ENCODE measurements at places on chromosomes 7 and 10.

DNA sequence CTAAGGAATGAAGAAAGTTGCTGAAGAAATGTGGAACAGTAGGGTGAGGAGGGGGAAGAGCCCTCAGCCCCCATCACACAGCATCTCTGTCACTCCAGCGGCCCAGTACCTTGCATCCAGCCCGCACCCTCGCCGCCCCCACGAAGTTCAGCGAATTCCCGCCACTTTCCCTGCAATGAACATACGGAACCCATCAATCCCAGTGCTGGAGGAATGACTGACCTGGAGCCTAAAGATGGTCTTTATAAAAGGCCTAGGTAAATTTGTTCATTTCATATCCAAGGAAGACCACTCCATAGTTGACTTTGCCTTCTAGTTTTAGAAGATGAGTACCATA, 779 bp upstream of the KIF5B start:
- H3K4me3 ChIP-seq = peak overlapping the region; percentile 77
- DNase-seq = no peak
- H3K36me3 ChIP-seq = no peaks in the 10 kb centered on the region
- no peaks in the 10 kb centered on the region for H3K4me1 ChIP-seq

DNA sequence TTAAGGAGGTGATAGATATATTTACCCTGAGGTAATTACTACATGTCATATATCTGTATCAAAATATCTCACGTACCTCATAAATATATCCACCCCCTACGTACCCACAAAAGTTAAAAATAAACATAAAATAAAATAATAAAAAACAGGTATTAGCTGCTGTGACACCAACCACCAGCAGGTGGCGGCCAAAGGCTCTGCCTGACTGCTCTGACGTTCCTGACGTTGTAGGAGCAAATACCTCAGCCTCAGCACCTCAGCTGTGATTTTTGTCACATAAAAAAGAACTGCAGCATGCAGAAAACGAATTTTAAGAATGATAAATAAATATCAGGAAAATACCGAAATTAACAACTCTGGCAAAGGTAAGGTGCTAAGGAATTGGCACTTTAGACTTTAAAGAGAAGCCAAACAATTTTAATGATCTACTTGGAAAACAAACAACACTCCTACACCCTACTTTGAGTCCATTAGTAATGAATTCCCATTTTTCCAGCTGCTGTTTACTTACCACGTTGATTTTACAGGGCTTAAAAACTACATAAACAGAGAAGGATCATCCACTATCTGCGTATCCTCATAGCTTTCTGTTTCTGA, 125.4 kb upstream of the TARP start:
- H3K36me3 ChIP-seq = no peaks in the 10 kb centered on the region
- H3K4me1 ChIP-seq = no peaks in the 10 kb centered on the region
- H3K4me3 ChIP-seq = no peak overlapping the region
- no peaks in the 10 kb centered on the region for H3K27me3 ChIP-seq
- no peak for DNase-seq
- no peak overlapping the region for H3K27ac ChIP-seq

DNA sequence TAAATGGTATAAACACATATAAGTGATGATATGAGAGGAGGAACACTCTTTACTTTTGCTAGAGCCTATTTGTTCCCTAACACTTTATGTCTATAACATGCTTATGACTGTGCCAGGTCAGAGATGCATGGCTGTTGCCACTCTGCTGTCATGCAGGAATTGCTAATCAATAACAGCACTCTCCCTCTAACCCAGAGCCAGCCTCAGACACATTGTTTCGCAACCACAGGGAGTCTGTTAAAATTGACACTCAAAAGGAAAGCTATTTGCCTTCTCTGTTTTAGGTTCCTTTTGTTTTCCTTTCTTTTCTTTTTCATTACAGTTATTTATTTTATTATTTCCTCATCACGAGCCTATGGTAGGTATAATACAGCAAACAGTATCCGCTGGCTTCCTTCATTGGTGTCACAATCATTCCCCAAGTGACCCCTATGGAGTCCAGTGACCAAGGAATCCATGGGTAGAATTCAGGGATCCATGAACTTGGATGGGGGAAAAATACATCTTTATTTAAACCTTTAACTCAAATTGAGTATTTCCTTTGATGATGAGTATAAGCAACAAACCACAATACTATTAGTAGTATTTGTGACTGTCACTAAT, 6.8 kb downstream of the PON2 start:
- peaks cover 5% of the 10 kb centered on the region for H3K36me3 ChIP-seq
- no peak for DNase-seq
- H3K4me3 ChIP-seq = no peak overlapping the region
- no peaks in the 10 kb centered on the region for H3K4me1 ChIP-seq
- H3K27ac ChIP-seq = no peak overlapping the region

DNA sequence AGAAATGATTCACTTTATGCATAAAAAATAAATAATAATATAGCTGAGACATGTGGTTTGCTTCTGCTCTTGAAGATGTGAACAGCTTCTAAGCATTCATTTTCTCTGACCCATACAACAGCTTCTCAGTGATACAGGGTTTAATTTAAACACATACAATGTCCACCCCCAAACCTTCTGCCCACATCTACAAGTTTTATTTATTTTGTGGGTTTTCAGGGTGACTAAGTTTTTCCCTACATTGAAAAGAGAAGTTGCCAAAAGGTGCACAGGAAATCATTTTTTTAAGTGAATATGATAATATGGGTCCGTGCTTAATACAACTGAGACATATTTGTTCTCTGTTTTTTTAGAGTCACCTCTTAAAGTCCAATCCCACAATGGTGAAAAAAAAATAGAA, 17.2 kb downstream of the INHBA start:
- H3K36me3 ChIP-seq = peaks cover 8% of the 10 kb centered on the region
- H3K27ac ChIP-seq = no peak overlapping the region
- H3K4me3 ChIP-seq = no peak overlapping the region
- H3K27me3 ChIP-seq = no peaks in the 10 kb centered on the region
- DNase-seq = no peak

DNA sequence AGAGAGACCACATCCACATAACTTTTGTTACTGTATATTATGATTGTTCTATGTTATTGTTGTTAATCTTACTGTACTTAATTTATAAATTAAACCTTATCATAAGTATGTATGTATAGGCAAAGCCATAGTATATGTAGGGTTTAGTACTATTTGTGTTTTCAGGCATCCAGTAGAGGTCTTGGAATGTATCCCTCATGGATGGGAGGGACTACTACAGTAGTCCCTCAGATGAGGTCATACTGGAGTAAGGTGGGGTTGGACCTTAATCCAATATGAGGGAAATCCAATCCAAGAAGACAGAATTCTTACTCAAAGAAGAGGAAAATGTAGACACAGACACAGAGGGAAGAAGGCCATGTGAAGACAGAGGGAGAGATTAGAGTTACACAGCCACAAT, 34.1 kb upstream of the MALRD1 start:
- no peak for DNase-seq
- H3K27me3 ChIP-seq = no peaks in the 10 kb centered on the region
- H3K27ac ChIP-seq = no peak overlapping the region
- no peaks in the 10 kb centered on the region for H3K36me3 ChIP-seq

GRCh38 chr7:69693042-69693441, 94.8 kb downstream of the AUTS2 start:
- no peaks in the 10 kb centered on the region for H3K36me3 ChIP-seq
- no peaks in the 10 kb centered on the region for H3K27me3 ChIP-seq
- peaks cover 3% of the 10 kb centered on the region for H3K4me1 ChIP-seq
- DNase-seq = no peak

DNA sequence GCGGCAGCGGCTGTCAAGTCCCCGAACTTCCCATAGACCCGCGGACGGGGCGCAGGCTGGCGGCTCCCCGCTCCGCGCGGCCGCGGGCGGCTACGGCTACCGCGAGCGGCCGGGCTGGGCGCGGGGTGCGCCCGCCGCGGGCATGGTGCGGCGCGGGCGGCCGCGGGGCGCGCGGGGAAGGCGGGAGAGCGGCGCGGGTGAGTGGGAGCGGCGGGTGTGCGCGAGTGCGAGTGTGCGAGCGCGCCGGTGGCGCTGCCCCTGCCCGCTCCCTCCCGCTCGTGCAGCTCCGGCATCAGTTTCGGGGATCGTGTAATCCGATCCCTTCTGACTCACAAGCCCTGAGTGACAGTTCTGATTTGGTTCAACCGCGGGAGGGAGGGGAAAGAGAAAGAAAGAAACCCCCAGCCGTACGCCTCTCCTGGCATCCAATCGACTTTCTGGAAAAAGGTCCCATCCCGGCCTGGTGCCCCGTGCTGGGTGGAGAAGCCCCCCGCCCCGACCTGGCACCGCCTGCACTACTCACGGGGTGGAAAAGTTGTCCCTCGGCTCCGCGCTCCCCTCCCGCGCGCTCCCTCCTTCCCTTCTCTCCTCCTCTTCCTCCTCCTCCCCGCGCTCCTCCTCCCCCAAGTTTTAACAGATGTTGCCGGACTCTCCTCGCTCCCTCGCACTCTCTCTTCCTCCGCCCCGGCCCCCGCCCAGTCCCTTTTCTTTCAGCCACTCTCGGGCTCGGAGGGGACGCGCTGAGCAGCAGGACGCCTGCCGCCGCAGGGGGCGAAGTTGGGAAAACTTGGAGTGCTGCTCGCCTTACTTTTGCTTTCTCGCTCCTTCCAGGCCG, at the start of gene GLI3:
Gene GLI3 (minus strand): TSS at position 234 of the 835 bp plus-strand sequence. CDS start 13,956 bp downstream, outside the sequence.
- H3K36me3 ChIP-seq = no peaks in the 10 kb centered on the region
- peak within 1 kb of the TSS; percentile 86 for H3K4me3 ChIP-seq
- H3K27ac ChIP-seq = peak within 1 kb of the TSS; percentile 97
- no peaks in the 10 kb centered on the region for H3K27me3 ChIP-seq
- no peaks in the 10 kb centered on the region for H3K4me1 ChIP-seq
- peak; percentile 98 for DNase-seq

GRCh38 chr7:8291397-8292141, 29.6 kb upstream of the ICA1 start:
- H3K27ac ChIP-seq = no peak overlapping the region
- DNase-seq = no peak
- no peaks in the 10 kb centered on the region for H3K36me3 ChIP-seq
- no peak overlapping the region for H3K4me3 ChIP-seq
- no peaks in the 10 kb centered on the region for H3K4me1 ChIP-seq

GRCh38 chr7:157502701-157503111, 165.9 kb downstream of the DNAJB6 start:
- no peak overlapping the region for H3K27ac ChIP-seq
- DNase-seq = peak; percentile 56
- H3K4me3 ChIP-seq = no peak overlapping the region
- H3K4me1 ChIP-seq = no peaks in the 10 kb centered on the region
- H3K27me3 ChIP-seq = no peaks in the 10 kb centered on the region
- H3K36me3 ChIP-seq = no peaks in the 10 kb centered on the region

- H3K27me3 ChIP-seq = no peaks in the 10 kb centered on the region
- no peaks in the 10 kb centered on the region for H3K4me1 ChIP-seq
- no peak for DNase-seq
- H3K36me3 ChIP-seq = no peaks in the 10 kb centered on the region
- no peak overlapping the region for H3K4me3 ChIP-seq
Observed at GRCh38 chr10:45015590-45015989, 14.9 kb downstream of the ZNF22 start.

GRCh38 chr7:23298141-23298881, 828 bp upstream of the MALSU1 start:
- no peaks in the 10 kb centered on the region for H3K27me3 ChIP-seq
- H3K4me3 ChIP-seq = peak overlapping the region; percentile 94
- H3K27ac ChIP-seq = peak overlapping the region; percentile 90
- no peak for DNase-seq

DNA sequence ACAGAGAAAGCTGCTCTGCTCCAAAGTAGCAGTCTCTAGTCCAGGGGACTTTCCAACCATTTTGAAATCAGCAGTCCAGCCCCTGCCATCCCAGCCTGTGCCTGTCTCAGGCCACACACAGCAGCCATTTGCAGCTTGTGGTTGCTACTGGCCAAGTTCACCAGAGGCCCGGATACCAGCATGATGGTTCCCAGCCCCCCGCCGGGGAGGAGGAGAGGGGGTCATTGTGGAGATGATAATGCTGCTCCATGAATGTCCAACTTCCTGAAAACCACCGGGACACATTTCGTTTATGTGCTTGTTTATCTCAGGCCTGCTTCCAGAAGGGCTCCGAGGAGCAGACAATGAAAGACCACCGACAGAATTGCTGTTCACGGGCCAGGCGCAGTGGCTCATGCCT, 160.0 kb downstream of the UBE2H start:
- DNase-seq = no peak
- no peak overlapping the region for H3K27ac ChIP-seq
- H3K4me3 ChIP-seq = no peak overlapping the region
- H3K4me1 ChIP-seq = no peaks in the 10 kb centered on the region

All from sigmoid colon (tissue), 7 donors.